ENCODE measurements at places on chromosomes 3 and 15.
A peak's percentile ranks its signal among the peaks of the same experiment; 100 is the strongest.

GRCh38 chr15:89107984-89108383, 19.7 kb downstream of the ABHD2 start:
- DNase-seq: no peak

GRCh38 chr15:57218826-57219576, 157.3 kb upstream of the CGNL1 start:
- peak; percentile 95 for DNase-seq

- no peak for DNase-seq
These were observed 123.3 kb downstream of the MOBP start for GRCh38 chr3:39590806-39591205.

DNA sequence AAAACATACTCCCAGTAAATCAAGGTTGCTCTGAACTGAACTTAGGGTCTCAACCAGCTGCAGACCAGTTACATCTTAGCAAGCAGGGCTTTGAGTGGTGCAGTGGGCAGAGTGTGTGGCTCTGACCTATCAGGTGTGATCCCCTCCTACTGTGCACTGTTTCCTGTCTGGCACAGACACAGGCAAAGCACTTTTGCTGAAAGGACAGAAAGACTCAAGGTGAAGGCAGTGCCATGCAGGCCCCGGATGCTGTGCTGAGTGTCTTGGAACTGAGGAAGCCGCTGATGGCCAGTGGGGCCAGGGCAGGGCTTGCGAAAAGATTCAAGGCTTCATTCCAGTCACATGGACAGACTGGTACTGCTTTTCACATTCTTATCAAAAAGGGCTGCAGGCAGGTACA, 85.2 kb downstream of the CACNA1D start:
- DNase-seq: no peak

DNA sequence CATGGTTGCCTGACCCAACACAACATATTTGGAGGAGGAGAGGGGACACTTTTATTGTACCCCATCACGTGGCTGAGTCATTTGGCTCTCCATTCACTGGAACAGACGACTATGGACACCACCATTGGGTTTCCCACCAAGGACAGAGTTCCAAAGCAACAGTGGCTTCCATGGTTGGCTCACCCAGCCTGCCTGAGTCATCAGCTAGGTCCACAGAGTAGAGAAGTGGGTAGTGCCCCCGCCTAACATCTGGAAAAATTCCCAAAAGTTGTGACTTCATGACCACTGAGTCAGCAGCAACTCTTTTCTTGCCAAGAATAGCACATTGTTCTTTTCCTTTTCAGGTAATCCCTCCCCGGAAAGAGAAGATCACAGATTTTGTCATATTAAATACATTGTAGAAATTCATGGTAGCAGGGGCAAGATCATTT, 3.0 kb upstream of the PPP1R2 start:
- DNase-seq: peak; percentile 59

GRCh38 chr3:58698246-58698645, 31.7 kb upstream of the FAM3D start:
- no peak for DNase-seq

GRCh38 chr3:172138193-172138537, 98.8 kb downstream of the FNDC3B start:
- no peak for DNase-seq

DNA sequence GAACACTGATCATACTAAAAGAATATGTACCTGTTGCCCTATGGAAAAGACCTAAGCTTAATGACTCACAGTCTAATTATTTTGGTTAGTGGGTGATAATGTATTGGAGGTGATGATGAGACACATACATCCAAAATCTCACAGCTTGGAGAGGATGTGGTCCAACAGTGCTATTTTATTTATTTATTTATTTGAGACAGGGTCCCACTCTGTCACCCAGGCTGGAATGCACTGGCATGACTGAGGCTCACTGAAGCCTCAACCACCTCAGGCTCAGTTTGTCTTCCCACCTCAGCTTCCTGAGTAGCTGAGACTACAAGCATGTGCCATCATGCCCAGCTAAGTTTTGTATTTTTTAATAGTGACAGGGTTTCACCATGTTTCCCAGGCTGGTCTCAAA, 35.0 kb downstream of the LPP start:
- DNase-seq: no peak

- DNase-seq: no peak
These were observed 47.1 kb upstream of the ADGRG7 start for GRCh38 chr3:100562224-100562857.

- no peak for DNase-seq
These were observed 922.9 kb downstream of the SI start for GRCh38 chr3:164155400-164155799.

DNA sequence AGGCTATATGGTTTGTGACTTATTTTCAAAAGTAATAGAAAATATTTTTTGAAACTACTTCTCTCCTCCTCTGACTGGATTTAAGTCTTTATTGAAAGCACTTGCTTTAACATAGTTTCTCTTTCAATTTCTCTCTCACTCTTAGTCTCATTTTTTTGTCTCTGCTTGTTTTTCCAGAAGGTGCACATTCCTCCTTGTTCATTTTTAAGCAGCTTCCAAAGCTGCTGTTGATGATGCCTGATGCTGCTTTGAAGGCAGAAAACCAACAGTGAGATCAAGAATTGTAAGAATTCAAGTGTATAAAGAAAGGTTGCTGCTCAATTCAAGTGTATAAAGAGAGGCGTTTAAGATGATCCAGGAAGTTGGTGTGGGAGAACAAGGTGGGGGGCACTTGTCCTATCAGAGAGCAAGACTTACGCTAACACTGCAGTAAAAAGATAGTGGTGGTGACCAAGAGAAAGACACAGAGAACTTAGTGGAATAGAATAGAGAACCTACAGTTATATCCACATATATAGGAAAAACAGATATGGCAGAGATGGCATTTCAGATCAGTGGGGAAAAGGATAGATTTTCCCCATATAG, 12.1 kb downstream of the NR2C2 start:
- DNase-seq: no peak

GRCh38 chr3:40309925-40310695, 603 bp downstream of the EIF1B start:
- no peak for DNase-seq

GRCh38 chr3:188721990-188722389, 449.8 kb upstream of the TPRG1 start:
- DNase-seq: no peak

Data from astrocyte of the cerebellum (primary cell).